SK-N-SH (cell line): ENCODE measurements at places on chromosomes 5 and 9. TPM values are rescaled to one million over a fixed set of nuclear protein-coding genes. Genes with fewer than 3 reads are reported as not detected.
A peak's percentile ranks its signal among the peaks of the same experiment; 100 is the strongest.

- H3K36me3 ChIP-seq, result peaks cover 7% of the 10 kb centered on the region
- H3K4me1 ChIP-seq, result peaks cover 26% of the 10 kb centered on the region; the same call in 1 of the 2 replicates
- H3K4me3 ChIP-seq, result no peak overlapping the region
- no peaks in the 10 kb centered on the region for H3K27me3 ChIP-seq
- no peak for DNase-seq
Observed at GRCh38 chr5:177431317-177432142, 5.1 kb downstream of the GRK6 start.

DNA sequence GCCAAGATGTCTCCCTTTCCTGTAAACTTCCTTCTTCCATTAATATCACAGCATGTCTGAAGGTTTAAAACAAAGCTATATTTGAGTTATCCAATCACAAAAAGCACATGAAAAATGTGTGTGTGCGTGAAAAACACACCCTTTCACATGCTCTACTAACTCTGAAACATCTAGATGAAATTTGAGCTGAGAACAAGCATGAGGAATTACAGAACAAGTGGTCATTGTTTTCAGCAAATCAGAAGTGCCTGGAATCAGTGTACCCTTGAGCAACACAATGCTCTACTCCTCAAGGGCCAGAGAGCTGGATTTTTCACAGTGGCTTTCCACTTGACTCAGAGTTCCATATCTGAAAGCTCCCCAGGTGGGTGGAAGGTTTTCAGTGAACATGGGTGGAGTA, 255.9 kb downstream of the PSAT1 start:
- no peak for DNase-seq
- no peak overlapping the region for H3K27ac ChIP-seq
- no peaks in the 10 kb centered on the region for H3K27me3 ChIP-seq
- H3K4me1 ChIP-seq, result no peaks in the 10 kb centered on the region
- H3K4me3 ChIP-seq, result no peak overlapping the region

DNA sequence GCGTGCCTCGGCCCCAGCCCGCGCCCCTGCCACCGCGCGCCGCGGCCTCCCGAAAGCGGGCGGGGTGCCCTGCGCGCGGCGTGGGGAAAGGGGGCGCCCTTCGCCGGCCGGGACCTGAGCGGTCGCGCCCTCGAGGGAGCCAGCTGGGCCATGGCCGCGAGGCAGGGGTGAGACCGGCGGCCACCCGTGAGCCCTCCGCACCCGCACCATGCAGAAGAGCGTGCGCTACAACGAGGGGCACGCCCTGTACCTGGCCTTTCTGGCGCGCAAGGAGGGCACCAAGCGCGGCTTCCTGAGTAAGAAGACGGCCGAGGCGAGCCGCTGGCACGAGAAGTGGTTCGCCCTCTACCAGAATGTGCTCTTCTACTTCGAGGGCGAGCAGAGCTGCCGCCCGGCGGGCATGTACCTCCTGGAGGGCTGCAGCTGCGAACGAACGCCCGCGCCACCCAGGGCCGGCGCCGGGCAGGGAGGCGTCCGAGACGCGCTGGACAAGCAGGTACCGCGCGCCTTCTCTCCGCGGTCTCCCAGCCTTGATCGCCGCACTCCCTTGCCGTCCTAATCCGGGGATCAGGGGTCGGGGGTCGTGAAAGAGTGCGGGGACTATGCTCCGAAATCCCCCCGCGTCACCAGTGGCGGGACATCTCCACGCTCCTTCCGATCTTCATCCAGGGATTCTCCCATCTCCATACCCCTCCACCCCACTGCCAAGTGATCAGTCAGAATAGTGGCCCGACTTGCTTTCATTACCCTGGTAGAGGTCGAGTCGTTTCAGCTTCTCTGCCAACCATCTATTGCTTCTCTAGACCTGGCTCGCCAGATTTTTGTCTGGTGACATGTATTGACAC, 590 bp downstream of the RASGRF2 start:
- H3K36me3 ChIP-seq, result no peaks in the 10 kb centered on the region
- H3K4me1 ChIP-seq, result no peaks in the 10 kb centered on the region; the same call in none of the 2 replicates
- peak; percentile 83 for DNase-seq
- H3K27me3 ChIP-seq, result peaks cover 18% of the 10 kb centered on the region; the same call in 1 of the 2 replicates
- H3K4me3 ChIP-seq, result peak overlapping the region; percentile 49

IFNA2 gene
- not detected in 2 replicates for polyA plus RNA-seq

SRD5A1 gene
- polyA plus RNA-seq, result 24.0 and 25.1 TPM in 2 replicates

FRRS1L gene
- polyA plus RNA-seq, result 3.7 and 5.2 TPM in 2 replicates

IRF1 gene
- 13.8 and 15.2 TPM in 2 replicates for polyA plus RNA-seq
